ENCODE measurements at places on chromosomes 4 and X.

GRCh38 chr4:62455871-62456270 is 1255.7 kb downstream of the ADGRL3 start:
- no peak for DNase-seq

GRCh38 chr4:4428966-4429875 is 42.3 kb downstream of the NSG1 start:
- no peak for DNase-seq

GRCh38 chr4:56870946-56871345 is 36.8 kb upstream of the REST start:
- DNase-seq: no peak

GRCh38 chrX:641671-642435 is 11.3 kb downstream of the SHOX start:
- DNase-seq: no peak

DNA sequence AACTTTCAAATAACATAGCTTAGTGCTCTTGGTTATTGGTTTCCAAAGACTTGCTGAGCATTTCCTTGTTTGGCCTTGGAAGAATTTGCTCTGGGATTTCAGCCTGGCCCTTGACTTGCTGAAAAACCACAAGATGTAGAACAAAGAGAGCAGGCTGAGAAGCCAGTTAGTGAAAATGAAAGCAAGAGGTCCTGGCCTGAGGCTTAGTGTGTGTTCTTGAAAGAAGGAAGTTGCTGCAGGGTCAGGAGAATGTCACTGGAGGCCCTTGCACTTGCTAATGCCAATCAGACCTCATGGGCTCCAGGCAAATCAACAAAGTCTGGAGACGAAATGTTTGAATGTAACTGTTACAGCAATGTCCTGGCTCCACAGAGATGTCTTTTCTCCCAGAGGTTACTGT is 79.4 kb downstream of the SYNPO2 start:
- no peak for DNase-seq

DNA sequence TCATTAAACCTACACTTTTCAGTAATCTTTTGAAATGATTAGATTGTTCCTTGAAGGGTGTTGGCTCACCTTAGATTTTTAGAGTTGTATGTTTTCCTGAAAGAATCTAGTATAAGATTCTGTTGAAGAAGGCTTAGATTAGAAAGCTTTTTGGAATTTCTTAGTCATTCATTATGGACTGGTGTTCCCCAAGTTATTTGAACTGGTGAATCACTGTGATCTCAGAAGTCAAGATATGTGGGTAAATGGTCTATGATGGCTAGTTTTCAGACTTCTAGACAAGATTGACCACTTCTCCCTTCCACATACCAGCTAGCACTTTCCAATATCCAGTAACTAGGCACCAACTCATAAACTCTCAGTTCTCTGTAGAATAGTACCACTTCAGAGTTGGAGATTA is 138.1 kb downstream of the KDM6A start:
- no peak for DNase-seq

- DNase-seq: peak; percentile 35
Measured at GRCh38 chr4:139419388-139419914, 34.5 kb upstream of the RAB33B start.

GRCh38 chr4:86152454-86152853 is 207.4 kb downstream of the MAPK10 start:
- no peak for DNase-seq

DNA sequence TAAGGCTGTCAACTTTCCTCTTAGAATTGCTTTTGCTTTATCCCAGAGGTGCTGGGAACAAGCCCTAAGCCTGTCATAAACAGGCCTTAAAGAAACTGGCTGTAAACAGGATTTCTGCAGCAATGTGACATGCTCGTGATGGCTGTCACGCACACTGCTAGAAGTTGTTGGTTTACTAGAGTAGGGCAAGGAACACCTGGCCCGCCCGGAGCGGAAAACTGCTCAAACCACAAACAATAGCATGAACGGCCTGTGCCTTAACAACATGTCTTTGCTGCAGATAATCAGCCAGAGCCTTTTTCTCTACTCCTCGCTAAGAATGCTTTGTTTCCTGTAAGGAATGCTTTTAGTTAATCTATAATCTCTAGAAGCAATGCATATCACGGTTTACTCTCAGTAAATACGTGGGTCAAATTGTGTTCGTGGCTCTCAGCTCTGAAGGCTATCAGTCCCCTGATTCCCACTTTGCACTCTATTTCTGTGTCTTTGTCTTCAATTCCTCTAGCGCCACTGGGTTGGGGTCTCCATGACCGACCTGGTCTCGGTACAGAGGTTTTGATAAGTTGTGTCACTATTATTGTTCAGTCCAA is 318.3 kb downstream of the GLUD2 start:
- no peak for DNase-seq

- DNase-seq: no peak
Measured at GRCh38 chr4:176193938-176194337, 1.4 kb downstream of the SPATA4 start.

GRCh38 chrX:115652221-115652620 is 91.2 kb downstream of the PLS3 start:
- DNase-seq: no peak

DNA sequence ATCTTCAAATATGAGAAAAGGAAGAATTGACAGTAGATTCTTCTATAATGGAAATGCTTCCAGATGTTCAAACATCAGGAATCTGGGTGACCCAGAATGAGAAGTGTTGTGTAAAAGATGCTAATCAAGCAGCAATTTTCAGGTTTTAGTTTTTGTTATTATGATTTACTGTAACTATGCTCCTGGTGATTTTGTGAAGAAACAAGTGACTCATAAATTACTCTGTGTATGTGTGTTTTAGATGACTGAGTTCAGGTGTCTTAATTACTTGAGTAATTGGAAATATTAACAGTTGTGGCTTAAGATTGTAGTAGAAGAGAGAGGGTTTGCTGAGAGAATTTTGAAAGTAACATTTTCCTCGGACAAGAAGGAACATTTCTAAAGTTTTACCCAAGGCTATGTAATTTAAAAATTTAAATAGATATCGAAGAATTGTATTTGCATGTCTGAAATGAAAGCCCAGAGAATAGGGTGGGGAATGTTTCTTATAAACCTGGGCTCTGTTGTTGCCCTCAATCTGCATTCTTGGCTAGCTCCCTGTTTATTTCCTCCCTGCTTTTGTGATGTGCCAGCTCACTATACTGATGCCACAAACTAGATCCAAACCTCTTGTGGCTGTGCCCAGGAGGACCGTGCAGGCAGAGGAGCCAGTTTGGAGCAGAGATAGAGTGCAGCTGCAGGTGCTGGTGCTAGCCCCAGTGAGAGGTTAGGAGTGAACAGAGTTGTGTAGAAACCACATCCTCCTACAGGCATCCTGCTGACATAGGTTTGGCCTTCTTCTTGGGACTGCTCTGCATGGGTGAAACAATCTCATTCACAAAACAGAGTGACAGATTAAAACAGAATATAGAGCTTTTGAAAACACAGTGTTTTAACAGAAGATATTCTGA is 25.4 kb upstream of the TNIP3 start:
- peak; percentile 12 for DNase-seq

- DNase-seq: no peak
Measured at GRCh38 chrX:70398899-70399298, 24.2 kb upstream of the GDPD2 start.

- no peak for DNase-seq
Measured at GRCh38 chr4:128600410-128600809, 209.1 kb upstream of the JADE1 start.

DNA sequence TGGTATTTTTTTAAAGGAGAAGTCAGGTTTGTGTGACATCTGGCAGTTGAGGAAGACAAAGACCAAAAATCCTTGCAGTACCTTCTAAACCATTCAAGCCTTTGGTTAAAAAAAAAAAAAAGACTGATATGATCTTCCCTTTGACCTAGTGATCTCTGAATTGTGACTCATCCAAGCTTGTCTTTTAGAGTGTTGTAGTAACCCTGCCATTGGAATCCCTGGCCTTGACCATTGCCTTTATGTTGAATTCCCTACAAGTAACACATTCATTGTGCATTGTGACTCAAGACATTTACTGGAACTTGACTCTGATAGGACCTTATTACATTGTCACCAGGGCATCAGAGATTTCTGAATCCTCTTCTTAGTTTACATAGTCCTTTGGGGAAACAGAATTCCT is 1469.0 kb downstream of the TECRL start:
- no peak for DNase-seq

DNA sequence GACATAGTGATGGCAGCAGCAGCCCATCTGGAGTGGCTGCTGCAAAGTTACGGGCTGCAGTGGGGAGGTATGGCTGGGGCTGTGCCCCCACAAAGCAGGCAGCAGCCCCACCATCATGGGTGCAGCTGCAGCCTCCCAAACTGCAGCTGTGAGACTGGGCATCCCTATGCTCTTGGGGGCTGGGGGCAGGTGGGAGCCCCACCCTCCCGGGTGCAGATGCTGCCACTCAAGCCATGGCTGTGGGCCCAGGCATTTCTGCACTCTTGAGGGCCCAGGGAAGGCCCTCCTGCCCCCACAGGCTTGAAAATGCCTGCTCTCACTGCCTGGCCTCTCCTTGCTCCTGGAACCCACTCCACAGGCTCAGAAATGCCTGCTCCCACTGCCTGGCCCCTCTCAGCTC is 389.4 kb downstream of the TEX13C start:
- no peak for DNase-seq

DNA sequence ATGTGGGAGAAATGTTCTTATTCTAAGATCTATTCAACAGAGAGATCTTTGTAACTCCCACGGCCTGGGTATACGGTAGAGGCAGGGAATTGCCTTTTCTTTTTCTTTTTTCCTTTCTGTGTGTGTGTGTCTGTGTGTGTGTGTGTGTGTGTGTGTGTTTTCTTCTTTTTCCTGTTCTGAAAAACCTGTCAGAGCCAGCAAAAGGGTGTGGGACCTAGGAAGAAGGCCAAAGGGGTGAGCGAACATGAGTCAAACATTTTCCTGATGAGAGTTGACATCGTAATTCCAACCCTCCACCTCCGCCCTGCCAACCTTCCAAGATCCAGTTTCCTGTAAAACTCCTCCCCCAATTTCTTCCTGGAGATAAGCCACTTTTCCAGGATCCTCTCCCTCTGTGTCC is 2.8 kb upstream of the CHIC2 start:
- no peak for DNase-seq

- no peak for DNase-seq
Measured at GRCh38 chrX:129791961-129792570, 12.3 kb downstream of the SASH3 start.

DNA sequence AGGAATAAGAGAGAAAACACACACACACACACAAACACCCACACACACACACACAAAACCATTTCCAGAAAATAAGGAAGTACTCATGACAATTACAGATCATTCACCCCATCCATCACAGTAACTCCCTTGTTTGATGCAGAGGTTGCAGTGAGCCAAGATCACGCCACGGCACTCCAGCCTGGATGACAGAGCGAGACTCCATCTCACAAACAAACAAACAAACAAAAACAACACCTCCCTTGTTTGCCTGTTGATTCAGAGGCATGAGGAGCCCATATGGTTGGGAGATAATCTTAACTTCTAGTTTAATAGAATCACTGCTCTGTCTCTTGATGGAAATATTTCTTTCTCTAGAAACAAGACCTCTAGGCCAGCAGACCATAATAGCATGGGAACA is 2043.5 kb upstream of the AGA start:
- DNase-seq: no peak

GRCh38 chr4:31043382-31044062 is 323.4 kb downstream of the PCDH7 start:
- DNase-seq: no peak

DNA sequence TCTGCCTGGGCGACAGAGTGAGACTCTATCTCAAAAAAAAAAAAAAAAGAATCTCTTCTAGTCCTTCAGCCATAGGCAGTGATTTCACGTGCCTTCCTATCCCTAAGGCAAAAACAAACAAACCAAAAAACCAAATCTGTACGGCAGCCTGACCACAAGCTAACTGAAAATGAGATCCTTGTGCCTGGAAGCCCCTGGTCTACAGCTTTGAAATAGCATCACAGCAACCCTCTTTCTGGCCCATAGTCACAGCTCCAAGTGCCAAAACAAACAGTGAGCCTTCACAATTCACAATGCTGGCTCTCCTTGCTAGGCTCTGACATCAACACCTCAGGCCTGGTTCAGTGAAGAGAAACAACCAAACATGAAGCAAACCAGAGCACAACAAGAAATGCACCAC is 46.1 kb downstream of the TMEM150C start:
- no peak for DNase-seq

DNA sequence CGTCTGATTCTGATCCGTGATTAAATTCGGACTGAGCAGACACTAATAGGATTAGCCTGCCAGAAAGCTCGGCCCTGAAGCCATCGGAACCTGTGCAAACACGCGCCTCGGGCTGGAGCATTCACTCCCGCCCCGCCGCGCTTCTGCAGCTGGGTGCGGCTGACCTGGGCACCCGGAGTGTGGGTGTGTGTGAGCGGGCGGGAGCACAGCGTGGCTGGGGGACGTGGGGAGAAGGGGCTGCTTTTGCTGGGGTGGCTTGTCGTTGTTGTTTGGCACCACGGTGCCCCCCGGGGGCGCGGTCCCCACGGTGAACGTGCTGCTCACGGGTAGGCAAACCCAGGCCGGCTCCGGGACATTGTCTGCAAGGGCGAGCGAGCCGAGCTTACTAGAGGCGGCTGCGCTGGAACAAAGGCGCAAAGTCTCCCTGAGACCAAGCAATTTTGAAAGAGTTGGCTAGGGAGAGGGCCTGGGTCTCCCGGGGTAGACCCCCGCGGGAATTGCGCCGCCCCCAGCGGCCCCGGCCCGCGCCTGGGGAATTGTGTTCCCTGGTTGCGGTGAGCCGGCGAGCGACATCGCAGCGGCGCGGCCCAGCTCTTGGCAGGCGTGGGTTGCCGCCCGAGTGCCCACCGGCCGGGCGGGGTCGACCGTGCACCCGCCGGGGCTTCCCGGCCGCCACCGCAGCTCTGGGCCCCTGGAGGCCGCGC is 1.4 kb downstream of the MAMLD1 start:
- DNase-seq: no peak

GRCh38 chrX:129786210-129786651 is 6.5 kb downstream of the SASH3 start:
- DNase-seq: no peak

- DNase-seq: no peak
Measured at GRCh38 chrX:154030715-154031305, 11.1 kb upstream of the IRAK1 start.

DNA sequence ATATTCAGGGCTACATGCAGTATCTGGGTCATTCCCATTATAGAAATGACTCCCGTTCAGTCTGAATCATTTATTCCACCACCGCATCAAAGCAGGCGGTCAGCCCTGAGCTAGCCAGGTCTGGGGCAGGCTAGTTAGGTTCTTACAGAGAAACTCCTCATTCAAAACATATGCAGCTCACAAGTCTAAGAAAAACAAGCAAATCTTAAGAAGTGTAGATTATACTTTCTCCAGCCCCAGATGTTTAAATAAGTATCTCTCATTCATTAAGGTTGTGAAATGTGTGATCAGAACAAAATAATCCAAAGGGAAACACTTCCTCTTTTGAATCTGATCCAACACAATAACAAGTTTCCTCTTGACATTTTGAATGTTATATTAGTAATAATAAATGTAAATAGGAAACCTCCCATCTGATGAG is 441.9 kb downstream of the INPP4B start:
- DNase-seq: peak; percentile 71

GRCh38 chr4:118765399-118765798 is 70.5 kb downstream of the SEC24D start:
- no peak for DNase-seq
